ENCODE measurements at places on chromosomes 13 and 19.

DNA sequence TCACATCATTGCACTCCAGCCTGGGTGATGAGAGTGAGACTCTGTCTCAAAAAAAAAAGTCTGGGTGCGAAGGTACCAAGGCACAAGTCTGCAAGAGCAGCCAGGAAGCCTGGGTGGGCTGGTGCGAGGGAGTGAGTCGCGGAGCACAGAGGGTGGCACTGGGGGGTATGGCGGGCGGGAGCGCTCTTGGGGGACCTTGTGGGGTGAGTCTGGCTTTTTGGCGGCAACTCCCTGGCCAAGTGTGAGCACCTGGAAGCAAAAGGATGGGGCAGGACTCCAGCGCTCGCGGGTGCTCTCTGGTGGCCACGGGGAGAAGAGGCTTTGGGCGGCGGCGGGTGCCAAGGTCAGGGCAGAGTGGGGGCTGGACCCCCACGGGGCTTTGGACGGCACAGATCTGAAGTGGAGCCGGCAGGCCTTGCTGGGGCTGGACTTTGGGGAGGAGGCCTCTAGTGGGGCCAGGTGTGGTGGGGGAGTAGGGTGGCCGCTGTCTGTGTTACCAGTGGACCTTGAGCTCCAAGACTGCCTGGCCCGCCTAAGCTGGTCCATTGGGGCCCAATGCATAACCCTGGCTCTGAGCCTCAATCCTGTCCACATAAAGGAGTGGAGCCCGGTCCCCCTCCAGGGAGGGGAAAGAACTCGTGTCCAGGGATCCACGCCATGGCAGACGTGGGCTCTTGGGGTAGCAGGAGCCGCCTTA is 1.6 kb downstream of the P2RY11 start:
- DNase-seq: peak; percentile 78

- DNase-seq: peak; percentile 40
These were observed 16.6 kb upstream of the RAB8A start for GRCh38 chr19:16095071-16095571.

DNA sequence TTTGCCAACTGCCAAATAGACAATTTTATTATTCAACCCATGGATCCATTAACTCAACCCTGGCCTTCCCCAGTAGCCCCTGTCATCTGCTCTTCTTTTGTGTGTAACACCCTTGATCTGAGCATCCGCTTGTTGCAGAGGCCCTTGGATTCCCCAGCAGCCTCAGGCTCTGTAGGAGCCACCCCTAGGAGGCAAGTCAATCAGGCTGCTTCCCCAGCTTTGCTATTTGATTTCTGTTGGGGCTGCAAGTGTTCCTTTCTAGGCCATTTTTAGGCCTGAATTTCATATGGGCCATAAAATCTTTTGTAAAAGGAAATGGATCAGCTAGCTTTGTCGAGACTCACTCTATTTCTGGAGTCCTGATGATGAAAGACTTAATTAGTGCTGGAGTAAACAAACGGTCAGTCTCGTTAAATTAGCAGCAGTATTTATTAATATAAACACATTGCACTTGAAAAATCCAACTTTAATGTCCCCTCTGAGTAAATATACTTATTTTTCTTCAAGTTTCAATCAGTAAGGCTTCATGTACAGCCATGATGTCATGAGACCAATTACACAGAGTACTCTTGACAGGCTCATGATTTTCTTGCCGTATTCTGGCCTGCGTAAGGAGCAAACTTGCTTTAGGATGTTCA is 105.3 kb downstream of the RGCC start:
- no peak for DNase-seq

DNA sequence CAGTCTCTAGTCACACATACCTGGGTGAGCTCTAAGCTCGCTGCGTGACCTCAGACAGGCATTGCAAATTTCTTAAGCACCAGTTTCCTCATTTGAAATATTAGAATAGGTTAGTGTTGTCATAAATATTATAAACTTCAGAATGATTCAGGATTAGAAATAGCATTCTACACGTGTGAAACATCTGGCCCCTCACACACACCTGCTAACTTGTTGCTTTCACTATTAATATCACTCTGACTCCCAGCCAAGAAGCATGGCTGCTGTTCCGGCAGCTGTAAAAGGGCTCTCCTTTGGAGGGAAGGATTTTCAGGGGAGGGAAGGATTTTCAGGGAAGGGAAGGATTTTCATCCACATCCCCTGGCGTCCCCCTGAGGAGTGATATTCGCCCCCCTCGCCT is 161.3 kb upstream of the GPR12 start:
- DNase-seq: no peak

Data from B cell (primary cell).